ENCODE measurements at places on chromosomes 16 and 17.

GRCh38 chr16:89137666-89138512, 33.7 kb upstream of the CDH15 start:
- DNase-seq, result no peak

DNA sequence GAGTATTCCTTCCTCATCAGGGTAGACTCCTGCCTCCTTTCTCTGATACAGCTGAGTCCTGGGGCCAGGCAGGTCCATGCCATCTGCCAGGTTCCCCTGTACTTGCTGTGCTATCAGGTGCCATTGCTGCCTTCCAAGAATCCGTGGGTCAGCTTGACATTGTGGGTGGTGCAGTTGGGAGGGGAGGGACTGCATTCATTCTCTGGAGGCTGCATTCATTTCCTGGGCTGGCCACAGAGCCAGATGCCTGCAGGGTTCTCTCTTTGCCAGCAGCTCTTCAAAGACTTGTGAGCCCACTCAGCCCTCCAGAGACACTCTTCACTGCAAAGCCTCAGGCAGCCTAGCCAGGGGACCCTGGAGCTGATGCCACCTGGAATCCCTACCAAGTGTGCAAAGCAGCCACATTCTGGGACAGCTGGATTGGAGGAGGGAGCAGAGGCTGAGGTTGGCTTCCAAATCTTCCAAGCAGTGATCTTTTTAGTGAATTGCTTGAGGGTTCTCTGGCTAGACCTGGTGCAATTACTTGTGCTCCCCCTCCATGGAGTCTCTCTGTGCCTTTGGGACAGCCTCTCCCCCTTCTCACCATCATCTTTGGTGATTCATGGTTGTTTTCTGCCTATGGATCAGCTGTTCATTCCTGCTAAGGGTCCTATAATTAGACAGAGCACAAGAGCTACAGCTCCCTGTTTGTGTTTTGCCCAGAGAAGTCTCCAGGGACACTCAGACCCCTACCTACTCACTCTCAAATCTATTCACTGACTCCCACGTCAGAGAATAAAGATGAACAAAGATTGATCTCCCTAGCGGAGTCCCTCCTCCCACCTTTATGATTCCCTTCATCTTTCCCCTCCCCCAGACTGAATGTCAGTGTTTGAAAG, 20.9 kb downstream of the ANKFN1 start:
- no peak for DNase-seq

DNA sequence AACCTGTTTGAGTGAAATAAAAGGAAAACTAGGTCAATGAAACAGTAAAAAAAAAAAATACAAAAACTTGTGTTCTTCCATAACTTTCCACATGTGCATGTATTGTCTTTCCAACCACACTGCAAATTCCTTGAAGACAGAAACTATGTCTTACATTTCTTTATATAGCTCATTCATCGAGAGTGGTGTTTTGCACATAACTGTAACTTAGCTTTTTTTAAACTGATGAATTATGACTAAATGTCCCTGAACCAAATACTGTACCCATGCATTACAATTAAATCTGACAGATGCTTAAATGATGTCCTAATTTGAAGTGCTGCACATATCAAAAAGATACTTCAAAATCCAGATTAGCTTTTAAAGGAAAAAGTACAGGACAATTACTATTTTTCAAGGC, 50.1 kb downstream of the BRIP1 start:
- no peak for DNase-seq

- no peak for DNase-seq
Measured at GRCh38 chr17:42797067-42798007, 1.2 kb downstream of the COA3 start.

DNA sequence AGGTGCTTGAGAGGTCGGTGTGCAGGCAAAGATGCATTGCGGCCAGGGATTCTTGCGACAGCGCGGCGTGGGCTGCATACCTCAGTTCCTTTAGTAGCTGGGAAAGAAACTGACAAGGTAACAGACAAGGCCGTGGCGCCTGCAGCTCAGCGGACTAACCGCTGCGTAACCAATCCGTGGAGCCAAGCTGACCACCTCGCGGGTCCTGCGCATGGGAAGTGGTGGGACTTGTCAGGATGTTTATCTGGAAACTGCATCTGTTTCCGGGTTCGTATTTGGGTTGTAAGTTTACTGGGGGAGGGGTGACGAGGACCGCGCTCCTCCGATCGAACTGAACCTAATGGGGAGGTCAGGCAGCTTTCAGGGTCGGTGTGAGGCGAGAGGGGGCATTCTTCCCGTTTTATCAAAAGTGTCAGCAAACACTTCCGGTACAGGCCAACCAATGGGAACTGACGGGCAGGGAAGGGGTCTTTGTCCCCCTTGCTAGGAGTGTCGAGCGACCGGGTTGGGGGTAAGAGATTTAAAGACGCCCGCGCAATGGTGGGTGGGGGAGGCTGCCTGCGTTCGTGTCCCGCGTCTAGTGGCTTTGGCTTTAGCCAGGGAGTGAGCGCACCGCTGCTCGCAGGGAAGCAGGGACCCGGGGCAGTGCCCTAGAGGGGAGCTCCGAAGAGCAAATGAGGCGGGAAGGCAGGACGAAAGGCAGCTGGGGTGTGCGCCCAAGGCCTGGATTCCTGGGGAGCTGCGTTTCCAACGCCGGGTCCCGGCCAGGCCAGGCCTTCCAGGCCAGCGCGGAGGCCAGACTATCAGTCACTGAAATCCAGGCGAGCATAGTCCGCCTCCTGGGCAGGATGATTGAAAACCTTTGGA, 7.0 kb downstream of the IRX6 start:
- no peak for DNase-seq

GRCh38 chr17:77687921-77688320, 270.6 kb upstream of the TNRC6C start:
- no peak for DNase-seq

DNA sequence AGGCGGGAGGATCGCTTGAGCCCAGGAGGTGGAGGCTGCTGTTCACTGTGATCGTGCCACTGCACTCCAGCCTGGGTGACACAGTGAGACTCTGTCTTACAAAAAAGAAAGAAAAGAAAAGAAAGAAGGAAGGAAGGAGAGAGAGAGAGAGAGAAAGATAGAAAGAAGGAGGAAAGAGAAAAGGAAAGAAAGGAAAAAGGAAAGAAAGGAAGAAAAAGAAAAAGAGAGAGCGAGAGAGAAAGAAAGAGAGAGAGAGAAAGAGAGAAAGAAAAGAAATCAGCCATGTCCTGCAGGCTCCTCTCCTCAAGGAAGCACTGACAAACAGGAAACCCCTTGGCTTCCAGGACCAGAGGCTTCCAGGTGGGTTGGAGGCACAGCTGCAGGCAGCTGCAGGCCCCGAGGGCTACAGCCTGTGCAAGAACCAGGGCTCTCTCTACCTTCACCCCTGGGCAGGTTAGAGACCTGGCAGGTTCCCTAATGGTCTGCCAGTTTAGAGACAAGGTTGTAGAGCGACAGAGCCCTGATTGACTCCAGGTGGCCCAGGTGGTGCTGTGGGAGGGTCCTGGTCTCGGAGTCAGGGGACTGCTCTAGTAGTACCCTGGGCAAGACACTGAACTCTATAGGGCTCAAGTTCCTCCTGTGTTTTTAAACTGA, 53.8 kb downstream of the PECAM1 start:
- no peak for DNase-seq

DNA sequence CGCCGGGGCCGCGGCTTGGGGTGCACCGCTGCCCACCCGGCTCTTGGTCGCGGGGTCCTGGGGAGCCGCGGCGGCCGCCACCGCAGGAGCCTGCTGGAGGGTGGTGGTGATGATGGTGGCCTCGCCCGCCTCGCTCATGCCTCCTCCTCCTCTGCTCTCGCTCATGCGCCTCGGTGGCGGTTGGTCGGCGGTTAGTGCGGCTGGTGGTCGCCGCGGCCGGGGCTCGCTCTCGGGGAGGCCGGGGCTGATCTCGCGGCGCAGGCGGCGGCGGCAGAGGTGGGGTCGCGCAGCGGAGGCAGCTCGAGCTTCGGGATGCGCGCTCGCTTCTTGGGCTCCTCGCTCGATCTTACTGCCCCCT, 41.6 kb downstream of the AHSP start:
- DNase-seq, result no peak

GRCh38 chr16:75446416-75446815, 13.1 kb upstream of the CFDP1 start:
- DNase-seq, result no peak

GRCh38 chr16:54974367-54974766, 43.7 kb downstream of the IRX5 start:
- no peak for DNase-seq

GRCh38 chr16:13332713-13333255, 431.4 kb downstream of the SHISA9 start:
- no peak for DNase-seq

- DNase-seq, result no peak
Measured at GRCh38 chr17:83194186-83194561, 114.8 kb downstream of the METRNL start.

- no peak for DNase-seq
Measured at GRCh38 chr17:38561416-38562214, 44.1 kb downstream of the SRCIN1 start.

DNA sequence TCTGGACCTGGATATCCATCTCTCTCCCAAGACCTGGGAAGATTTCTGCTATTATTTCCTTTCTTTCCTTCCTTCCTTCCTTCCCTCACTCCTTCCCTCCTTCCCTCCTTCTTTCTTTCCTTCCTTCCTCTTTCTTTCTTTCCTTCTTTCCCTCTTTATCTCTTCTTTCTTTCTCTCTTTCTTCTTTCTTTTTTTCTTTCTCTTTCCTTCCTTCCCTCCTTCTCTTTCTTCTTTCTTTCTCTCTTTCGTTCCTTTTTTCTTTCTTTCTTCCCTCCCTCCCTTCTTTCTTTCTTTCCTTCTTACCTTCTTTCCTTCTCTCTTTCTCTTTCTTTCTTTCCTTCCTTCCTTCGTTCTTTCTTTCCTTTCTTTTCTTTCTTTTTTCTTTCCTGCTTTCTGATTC, 37.8 kb upstream of the N4BP1 start:
- DNase-seq, result no peak

DNA sequence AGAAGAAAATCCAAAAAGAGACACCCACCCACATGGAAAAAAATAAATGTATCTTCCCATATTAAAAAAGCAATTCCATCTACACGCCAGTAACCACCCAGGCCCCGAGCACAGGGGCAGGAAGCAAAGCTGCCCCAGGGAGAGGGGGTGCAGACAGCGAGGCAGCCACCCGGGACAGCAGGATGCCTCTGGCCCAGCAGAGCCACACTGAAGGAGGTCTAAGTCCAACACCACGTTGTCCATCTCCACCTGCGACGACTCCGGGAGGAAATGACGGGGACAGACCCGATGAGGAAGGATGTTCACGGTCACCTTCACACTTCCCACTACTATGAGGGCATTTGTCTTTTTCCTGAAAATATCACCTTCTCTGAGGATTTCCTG, 14.4 kb upstream of the CYTH1 start:
- DNase-seq, result no peak

- no peak for DNase-seq
Measured at GRCh38 chr17:30369995-30370394, 8.7 kb upstream of the CPD start.

- no peak for DNase-seq
Measured at GRCh38 chr17:69516911-69517310, 102.4 kb downstream of the MAP2K6 start.

GRCh38 chr16:63373744-63374143, 1337.5 kb upstream of the CDH8 start:
- DNase-seq, result no peak

GRCh38 chr17:71741836-71742235, 379.0 kb upstream of the SOX9 start:
- no peak for DNase-seq

DNA sequence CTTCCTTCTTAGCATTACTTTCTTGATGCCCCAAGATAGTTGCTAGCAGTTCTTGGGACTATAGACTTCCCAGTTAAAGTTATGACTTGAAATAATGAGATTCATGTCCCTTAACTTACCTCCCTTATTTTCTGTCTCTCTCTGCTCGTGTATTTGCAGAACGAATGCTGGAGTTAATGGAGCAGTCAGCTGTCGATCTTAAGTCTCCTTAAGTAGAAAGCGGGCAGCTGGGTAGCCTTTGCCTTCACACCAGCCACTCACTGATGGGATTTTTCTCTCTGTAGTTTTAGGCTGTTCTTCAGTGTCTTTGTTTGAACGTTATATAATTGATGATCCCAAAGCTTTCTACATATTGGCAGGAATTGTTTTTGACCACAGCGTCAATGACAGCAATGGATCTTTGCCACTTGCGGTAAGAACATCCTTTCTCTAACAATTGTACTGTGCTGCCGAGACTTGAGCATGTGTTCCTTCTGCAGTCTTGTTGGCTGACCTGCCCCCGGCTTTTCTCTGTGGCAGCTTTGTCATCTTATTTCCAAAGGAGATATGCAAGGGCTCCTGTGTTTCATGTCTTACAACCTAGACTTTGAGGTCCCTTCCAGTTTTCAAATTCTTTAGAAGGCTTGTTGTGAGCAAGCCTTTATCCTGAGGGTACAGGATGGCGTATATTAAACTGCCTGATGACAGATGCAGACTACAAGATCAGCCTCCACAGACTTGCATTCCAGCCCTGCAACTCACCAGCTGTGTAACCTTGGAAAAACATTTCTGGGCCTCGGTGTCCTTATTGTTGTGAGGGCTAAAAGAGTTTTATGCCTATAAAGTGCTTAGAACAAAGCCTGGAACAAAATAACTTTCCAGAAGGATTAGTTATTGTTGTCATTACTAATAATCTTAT, 25.1 kb upstream of the ABCA3 start:
- no peak for DNase-seq

- no peak for DNase-seq
Measured at GRCh38 chr17:35021520-35022380, 41.4 kb downstream of the LIG3 start.

- no peak for DNase-seq
Measured at GRCh38 chr16:67384778-67385510, 8.4 kb downstream of the TPPP3 start.

DNA sequence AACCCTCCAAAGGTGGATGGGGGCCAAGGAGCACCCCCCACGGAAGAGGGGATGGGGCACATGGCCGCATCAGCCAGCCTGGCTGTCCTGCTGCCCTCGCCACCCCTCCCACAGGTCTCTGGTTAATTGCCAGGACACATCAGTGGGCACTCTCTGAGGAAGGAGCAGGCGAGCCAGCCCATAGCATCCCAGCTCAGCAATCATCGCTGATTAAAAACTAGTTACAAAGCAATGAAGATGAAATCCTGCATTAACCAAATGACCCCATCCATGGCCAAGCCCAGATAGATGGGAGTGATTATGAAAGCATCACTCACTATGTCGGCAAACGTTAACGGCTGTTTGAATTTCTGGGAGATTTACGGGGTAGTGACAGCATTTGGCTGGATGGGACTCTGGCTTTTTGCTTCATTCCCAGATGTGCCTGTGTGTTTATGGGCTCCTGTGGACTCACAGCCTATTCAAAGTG, 45.3 kb downstream of the CCDC182 start:
- no peak for DNase-seq

DNA sequence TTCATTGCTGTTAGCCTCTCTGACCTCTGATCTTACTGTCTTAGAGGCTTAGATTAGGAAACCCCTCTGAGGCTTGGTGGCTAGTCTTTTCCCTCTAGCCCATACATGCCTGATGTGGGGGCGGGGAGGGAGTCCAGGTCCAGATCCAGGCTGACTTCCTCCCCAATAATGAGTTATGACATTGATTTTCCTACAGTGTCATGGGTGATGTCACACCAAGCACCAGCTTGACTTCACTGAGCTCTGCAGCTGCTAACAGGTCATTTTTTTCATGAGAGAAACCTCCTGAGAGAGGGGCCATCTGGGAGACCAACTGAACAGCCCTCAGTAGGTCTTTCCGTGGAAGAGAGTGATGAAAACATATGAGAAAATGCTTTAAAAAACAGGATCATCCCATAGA, 180.2 kb upstream of the N4BP1 start:
- DNase-seq, result no peak

- DNase-seq, result no peak
Measured at GRCh38 chr17:77637818-77638575, 320.5 kb upstream of the TNRC6C start.

- DNase-seq, result no peak
Measured at GRCh38 chr16:56626685-56627084, 1.1 kb downstream of the MT1E start.

Data from stimulated activated CD4-positive, alpha-beta T cell treated with anti-CD3 and anti-CD28 coated beads, Interleukin-12 subunit alpha, Interleukin-12 subunit beta, amount 100 ng/mL, for 4 hours (primary cell).